NCI-H1417 (cell line): ENCODE measurements at places on chromosomes 6 and 20.
A peak's percentile ranks its signal among the peaks of the same experiment; 100 is the strongest.

DNA sequence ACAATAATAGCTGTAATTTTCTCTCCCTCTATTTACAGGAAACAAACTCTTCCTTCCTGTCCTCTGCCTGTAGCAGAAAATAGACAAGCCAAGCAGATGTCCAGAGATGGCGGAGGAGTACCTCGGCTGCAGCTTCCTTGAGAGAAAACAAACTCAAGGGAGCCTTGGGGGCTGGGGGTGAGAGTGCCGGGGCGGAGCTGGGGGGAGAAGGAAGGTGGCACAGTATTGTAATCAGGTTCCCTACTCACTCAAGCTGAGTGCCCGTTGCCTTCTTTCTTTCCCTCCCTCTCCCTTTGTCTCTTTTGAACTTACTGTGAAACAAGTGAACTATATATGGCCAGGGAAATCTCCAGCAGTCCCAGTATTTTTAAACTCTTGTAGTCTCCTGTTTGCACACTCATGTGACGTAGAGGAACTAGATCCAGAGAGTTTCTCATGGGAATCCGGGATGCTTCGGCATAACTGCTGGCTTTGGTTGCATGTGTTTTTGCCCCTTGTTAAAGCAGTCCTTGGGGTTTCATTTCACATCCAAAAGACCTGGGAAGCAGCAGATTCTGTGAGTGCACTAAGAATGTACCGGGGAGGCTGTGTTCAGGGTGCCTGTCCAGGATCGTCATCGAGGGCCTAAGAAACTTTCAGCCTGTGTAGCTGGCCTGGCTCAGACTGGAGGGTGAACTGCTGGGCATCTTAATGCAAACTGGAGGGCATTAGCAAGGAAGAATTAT lies 44.6 kb upstream of the HDDC2 start:
- no peak for DNase-seq

DNA sequence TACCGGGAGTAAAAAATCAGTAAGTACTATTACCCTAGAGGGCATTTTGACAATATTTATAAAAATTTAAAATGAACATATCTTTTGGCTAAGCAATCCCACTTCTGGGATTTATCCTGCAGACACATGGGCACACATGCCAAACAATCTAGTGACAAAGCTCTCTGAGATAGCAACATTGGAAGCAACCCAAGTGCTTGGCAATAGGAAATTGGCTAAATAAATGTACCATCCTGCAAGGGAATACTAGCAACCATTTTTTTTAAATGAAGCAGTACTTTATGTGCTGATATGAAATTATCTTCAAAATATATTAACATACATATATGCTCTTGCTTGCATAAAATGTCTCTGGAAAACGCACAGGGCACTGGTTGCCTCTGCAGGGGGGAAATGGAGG lies 133.8 kb downstream of the SNX5 start:
- DNase-seq: no peak

GRCh38 chr20:39913274-39913673 lies 775.8 kb downstream of the MAFB start:
- DNase-seq: no peak

DNA sequence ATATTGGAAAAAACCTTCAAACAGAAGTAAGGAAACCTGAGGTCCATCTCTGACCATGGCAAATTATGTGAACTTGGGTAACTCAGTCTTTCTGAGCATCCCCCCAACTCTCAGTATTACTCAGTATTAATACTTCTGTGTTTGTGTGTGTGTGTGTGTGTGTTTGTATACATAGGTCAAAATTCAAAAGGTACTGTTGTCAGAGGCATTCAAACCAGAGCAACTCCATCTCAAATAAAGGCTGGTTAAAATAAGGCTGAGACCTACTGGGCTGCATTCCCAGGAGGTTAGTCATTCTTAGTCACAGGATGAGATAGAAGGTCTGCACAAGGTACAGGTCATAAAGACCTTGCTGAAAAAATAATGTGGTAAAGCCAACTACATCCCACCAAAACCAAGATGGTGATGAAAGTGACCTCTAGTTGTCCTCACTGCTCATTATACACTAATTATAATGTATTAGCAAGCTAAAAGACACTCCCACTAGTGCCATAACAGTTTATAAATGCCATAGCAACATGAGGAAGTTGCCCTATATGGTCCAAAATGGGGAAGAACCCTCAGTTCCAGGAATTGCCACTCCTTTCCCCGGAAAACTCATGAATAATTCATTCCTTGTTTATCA lies 33.3 kb upstream of the SLC22A16 start:
- DNase-seq: no peak

DNA sequence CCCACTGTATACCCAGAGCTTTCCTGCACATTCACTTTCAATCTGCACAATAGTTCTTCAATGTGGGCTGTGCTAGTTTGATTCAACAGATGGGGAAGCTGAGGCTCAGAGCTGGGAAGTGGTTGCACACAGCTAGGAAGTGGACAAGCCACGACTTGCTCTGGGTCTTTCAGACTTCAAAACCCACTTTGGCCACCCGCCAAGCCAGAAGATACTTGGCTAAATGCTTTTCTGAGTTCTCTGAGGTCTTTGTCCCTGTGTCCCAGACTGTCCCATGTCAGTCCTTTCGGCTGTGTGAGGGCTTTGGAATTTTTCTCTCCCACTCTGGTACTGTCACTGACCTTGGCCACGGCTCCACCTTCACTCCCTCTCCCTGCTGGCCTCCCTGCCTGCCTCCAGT lies 10.6 kb downstream of the PDYN start:
- no peak for DNase-seq

GRCh38 chr6:36714511-36714910 lies 16.9 kb downstream of the RAB44 start:
- DNase-seq: no peak

GRCh38 chr6:42339991-42340401 lies 111.7 kb downstream of the TRERF1 start:
- no peak for DNase-seq

GRCh38 chr20:21046413-21047070 lies 59.6 kb downstream of the LINC00237 start:
- DNase-seq: no peak

GRCh38 chr20:37501940-37502339 lies 19.1 kb upstream of the NNAT start:
- peak; percentile 71 for DNase-seq

- no peak for DNase-seq
Observed at GRCh38 chr20:20888936-20889335, 176.5 kb upstream of the RALGAPA2 start.

DNA sequence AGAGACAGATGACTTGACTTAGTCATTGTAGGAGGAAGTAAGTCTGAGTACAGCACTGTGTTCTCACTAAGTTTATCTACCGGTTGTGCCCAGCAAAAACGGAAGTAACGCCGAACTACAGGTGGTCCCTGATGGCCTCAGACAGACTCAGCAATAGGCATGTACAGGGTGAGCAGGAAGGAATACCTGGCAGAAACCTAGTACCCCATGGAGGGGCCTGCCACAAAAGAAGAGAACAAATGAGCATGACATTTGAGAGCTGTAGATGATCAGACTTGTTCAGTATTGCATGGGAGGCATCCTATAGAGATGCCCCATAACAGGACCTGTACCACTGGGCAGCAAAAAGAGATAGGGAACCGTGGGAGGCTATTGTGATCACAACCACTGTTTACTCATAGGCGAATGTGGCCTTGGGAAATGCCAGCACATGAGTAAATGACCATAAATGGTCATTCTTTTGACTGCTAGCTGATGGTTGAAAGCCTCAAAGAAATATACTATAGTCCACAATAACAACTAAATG lies 106.4 kb upstream of the TAB2 start:
- no peak for DNase-seq

GRCh38 chr6:132019586-132019985 lies 68.4 kb upstream of the CCN2 start:
- no peak for DNase-seq

DNA sequence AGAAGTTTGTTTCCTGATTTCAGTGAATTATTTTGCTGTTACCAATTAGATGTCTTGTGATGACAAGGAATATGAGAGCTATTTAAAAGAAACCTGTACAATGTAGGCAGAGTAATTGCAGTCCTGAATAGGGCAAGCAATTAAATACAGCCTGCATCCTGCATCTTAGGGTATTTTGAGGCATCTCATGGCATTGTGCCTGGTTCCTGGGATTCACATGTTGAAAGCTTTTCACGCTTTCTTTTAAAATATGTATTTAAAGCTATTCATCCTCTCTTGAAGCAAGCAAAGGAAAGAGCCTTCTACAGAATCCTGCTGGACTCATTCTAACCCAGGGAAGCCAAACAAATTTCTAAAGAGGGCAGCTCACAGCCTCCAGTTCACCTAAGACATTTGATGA lies 4.7 kb upstream of the RRAGD start:
- no peak for DNase-seq

- no peak for DNase-seq
Observed at GRCh38 chr20:43936805-43937204, 22.2 kb downstream of the TOX2 start.

DNA sequence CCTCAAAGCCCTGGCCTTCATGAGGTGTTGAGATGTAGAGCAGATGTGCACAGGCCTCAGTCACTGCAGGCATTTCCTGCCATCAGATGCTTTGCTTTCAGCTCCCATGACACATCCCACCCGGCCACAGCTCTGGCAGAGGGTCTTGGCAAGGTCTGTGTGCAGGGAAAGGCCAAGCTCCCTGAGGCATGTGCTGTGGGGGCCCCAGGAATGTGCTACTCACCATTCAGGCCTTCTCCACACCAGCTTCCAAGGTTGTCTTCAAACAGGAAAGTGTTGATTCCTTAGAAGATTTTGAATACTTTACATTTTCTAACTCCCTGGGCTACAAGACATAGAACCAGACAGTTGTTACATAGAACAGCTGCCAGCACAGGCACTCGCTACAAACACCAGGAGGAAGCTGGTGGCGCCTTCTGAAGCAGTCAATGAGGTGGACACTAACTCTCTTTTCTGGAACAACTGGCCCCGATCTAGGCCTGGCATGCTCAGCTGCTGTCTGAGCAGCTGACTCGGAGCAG lies 27.8 kb downstream of the CASS4 start:
- DNase-seq: no peak

DNA sequence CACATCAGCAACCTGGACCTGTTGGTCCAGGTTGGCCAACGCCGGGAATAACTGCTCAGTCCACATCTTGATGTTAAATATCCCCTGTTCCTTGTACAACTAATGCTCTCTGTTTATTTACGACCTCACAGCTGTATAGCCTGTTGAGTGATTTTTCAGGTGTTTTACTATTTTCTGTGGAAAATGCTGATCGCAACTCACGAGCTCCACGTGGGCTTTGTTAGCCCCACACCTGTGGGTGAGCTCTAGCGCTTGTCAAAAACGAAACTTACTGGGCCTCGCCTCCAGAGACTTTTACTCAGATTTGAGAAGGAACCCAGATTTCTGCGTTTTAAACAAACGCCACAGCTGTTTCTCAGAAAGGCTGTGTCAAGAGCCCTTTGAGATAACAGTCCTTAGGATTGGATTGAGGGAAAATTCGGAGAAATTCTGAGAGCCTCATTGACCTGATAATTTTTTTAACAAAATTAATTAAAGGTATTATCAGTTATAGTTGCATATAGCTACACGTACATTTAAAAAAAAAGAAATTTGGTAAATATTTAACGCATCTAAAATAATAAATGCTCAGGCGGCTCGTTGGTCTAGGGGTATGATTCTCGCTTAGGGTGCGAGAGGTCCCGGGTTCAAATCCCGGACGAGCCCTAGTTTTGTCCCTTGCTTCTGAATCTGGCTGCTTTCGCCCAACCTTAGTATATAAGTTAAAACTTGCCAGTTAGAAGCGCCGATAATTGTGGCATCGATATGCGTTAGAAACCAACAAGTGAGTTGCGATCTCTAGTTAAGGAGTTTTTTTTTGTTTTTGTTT lies 16.7 kb downstream of the HMGN4 start:
- no peak for DNase-seq

DNA sequence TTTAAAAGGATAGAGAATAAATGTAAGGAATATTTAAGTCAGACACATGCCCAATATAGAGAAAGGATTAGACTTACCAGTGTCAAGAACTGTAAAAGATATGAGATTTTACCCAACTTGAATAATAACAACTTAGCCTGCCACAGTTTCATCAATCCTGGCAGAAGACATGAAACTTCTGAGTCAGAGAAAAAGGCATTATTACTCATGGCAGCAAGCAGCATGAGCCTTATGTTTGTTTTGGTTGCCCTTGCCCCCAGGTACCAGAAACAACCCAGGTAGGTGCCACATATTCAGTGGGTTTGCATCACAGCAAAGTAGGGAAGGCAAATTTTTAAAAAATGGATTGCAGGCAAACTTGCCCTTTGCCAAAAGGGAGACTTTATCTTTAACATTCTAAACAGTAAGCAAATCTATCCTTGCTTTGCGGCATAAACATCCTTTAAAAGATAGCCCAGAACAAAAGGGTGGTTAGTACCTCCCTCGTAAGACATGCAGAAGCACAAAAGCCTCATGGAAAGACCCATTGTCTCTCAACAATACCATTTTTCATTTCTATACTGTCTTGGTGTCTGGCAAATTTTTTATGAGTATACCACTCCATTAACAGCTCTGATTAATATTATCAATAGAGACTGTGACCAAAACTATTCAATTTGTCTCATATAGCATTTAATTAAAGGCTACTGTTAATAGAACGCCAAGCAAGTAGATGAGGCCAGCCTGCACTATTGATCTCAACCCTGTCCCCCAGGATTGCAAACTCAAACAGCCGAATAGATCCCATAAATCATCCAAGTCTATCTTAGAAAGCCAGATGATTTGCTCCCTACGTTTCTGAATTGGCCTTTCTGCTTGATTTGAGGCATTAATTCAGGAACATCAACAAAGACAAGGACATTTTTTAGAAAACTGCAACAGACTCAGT lies 185.1 kb downstream of the COL19A1 start:
- no peak for DNase-seq

- DNase-seq: no peak
Observed at GRCh38 chr6:26044140-26045064, 42.8 kb upstream of the HFE start.

- DNase-seq: peak; percentile 11
Observed at GRCh38 chr20:805713-806112, 27.8 kb upstream of the FAM110A start.

DNA sequence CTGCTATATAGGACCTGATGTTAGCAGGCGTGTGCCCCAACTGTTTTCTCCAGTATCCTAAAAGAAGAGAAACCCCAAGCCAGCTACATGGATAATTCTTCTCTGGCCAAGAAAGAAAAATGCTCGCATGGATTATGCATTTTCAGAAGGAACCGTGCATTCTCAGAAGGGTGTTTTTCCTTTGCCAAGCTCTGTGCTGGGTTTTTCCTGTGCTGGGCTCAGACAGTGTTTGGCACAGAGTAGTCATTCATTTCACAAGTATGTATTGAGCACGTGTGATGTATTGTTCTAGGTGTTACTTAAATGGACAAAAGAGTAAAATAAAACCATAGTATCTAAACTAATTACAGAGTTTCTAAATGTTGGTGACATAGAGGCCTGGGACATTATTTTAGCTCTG lies 62.7 kb upstream of the ZNF133 start:
- no peak for DNase-seq
